ENCODE measurements at places on chromosomes 4 and X.
A peak's percentile ranks its signal among the peaks of the same experiment; 100 is the strongest.

GRCh38 chr4:55820279-55820678, 689 bp downstream of the EXOC1L start:
- no peak for DNase-seq

DNA sequence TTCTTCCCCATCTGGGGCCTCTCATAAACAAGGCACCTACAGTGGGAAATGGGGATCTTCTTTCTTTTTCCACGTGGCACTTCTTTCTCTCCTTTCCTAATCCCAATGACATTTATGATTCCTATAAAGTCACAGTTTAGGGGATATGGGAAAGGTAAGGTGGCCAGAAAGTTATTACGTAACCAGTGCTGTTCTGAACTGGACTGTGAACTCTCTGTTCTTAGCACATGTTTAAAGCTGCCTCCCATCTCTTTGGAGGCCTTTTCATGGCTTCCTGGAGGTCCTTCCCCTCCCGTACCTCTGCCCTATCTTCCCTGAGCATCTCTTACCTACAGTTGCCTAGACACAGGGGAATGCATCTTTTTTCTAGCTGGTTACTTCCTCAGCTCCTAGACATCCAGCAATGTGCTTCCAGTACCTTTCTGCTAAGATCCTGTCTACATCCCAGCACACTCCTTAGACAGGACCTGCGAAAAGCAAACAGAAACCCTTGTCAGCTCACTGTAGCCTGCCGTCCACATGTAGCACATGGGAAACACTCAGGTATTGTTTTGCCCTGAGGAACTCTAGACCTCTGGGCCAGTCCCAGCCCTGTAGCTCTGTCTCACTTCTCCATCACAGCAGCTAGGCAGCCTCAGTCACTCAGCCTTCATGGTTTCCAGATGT, 195.4 kb downstream of the NWD2 start:
- no peak for DNase-seq

GRCh38 chr4:115119804-115120352, 6.5 kb upstream of the NDST4 start:
- DNase-seq = peak; percentile 35

DNA sequence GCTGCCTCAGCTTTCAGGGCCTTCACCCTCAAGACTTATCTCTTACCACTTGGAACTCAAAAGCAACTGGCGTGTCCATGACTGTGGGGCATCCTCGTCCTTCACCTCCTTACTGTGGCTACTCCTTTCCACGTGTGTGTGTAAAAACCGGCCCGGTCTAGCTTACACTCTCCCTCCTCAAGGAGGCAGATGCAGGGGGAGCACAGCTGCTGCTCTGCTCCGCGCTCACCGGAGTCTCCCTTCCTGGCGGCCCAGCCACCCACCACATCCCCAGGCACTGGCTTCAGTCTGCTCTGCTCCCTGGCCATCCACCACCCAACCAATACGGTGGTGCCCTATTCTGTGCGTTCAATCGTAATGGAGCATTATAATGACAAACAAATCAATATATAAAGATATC, 8.3 kb downstream of the RNF212 start:
- no peak for DNase-seq

DNA sequence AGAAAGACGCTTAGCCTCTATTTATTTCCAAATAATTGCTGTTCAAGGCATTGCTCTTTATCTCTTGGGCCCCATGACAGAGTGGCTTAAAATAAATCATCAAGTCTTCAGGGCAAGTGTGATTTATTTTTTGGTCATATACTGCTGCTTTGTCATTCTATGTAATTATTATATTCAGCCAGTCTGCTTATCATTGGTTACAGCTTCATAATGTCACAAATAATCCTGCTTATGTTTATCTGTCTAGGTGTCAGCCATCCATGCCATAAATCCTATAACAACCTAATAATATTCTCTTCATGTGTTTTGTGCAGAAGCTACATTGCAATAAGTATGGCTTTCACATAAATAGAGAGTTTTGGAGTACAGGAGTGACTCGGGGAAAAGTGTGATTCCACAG, 41.0 kb downstream of the HHIP start:
- DNase-seq = no peak

DNA sequence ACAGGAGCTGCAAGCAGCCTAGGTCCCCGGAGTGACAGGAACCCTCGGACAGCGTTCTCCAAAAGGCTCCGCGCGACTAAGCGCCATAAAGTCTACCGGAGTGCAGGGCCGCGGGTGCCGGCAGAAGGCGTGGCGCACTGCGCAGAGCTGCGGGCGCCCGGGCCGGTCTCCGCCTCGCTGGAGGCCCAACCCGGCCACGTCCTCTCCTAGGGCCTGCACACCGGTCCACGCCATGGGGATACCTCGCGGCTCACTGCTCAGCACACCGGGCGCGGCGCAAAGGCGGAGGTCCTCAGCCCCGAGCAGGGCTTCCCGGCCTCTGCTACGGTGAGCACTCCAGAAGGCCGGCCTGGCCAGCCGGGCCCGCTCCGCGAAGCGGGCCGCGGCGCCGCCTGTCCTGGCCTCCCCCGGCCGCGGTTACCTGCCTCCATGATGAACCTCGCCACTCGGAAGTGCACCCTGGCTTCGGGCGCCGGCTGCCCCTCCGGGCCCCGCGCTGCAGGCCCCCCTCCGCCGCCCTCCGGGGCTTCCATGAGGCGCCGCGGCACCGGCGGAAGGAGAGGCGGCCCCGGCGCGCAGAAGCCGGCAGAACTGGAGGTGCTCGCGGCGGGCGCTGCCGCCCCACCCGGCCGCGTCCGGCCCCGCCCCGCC, at the start of gene CCNQ:
Gene CCNQ, minus strand, starts transcription at position 599 of the 651 bp plus-strand sequence. Its CDS starts 66 bp downstream, at position 533.
- peak; percentile 39 for DNase-seq

DNA sequence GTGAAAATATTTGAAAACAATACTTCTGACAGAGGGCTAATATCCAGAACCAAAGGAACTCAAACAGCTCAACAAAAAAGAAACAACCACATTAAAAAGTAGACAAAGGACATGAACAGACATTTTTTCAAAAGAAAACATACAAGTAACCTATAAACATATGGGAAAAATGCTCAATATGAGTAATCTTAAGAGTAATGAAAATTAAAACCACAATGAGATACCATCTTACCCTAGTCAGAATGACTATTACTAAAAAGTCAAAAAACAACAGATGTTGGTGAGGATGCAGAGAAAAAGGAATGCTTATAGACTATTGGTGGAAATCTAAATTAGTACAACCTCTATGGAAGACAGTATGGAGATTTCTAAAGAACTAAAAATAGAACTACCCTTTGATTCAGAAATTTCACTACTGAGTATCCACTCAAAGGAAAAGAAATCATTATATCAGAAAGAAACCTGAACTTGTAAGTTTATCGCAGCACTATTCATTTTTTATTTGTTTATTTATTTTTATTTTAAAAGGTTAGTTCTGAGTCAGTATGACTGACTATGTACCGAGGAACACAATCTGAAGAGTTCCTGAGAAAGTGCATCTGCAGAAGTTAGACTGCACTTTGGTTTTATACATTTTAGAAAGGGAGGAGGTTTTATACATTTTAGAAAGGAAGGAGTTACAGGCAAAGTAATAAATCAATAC, 231.3 kb downstream of the INPP4B start:
- DNase-seq = no peak

- peak; percentile 31 for DNase-seq
These were observed 14.7 kb downstream of the GRPR start for GRCh38 chrX:16138108-16138427.

- no peak for DNase-seq
These were observed 341.9 kb downstream of the GPM6A start for GRCh38 chr4:175470131-175470530.

DNA sequence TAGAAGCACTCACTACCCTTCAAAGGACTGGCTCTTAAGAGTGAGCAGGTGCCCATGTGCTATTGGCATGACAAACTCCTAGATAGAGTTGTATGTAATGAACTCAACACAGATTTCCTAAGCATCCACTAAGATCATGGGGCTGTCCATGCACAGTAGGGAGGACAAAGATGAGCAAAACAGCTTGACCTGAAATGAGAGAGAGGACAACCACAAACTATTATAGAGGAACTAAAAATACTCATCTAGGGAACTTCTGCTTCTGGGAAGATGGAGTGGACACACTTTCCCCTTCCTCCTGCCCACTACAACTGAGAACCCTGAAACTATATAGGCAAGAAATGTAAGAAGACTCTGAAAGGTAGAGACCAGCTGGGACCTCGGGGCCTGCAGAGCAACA, 20.8 kb upstream of the TMEM128 start:
- DNase-seq = no peak

DNA sequence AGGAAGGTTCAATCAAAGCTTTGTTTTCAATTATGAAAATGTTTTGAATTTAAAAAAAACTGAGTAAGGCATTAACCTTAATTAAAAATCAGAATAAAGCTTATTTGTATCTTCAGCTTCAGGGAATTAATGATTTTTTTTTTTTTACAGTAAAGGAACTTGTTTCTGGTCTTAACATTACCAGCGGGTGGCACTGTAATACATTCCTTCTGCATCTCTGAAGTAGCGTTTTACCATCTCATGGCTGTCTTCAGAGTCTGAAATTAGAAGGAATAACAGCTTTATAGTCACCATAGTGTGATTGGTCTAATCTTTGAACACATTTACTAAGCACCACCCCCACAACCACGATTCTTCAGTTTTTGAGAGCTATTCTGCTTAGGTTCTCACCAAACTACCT, 102.6 kb downstream of the IL1RAPL2 start:
- DNase-seq = peak; percentile 5

GRCh38 chrX:9708923-9709553, 56.6 kb downstream of the GPR143 start:
- peak; percentile 78 for DNase-seq

DNA sequence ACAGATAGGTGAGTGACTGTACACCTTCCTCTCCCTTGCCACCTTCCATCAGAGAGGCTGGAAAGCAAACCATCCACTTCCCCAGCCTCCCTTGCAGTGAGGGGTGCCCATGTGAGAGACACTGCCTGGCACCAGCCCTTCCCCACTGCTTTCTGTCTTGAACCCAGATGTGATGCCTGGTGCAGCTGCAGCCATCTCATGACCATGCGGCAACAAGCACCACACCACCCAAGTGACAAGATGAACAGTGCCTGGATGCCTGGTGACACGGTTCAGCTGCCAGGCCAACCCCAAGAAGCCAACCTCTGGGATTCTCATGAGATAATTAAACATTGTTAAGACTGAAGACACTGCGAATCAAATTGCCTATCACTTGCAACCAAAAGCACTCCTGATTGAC, 31.4 kb downstream of the OTOP1 start:
- no peak for DNase-seq

DNA sequence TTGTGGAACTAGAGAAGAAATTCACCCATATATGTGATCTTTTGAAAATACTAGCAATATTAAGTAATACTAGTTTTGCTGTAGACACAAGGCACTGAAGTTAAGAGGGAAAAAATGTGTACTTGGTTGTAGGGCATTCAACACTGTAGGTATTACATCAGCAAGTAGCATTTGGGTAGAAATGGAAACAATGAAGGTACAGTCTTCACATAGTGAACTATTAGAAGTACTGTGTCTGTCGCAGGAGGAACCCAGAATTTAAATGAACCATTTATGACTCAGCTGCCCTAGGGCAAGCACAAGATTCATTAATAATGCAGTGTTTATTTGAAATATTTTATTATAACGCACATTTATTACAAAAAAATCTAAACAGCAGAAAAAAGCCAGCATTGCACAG, 572.7 kb upstream of the TENM3 start:
- DNase-seq = no peak

- DNase-seq = peak; percentile 16
These were observed 149.1 kb upstream of the PCDH10 start for GRCh38 chr4:133000012-133000411.

GRCh38 chrX:118726887-118727685, at the start of gene IL13RA1:
IL13RA1 (plus strand) TSS chrX:118727606; CDS start chrX:118727639, 33 bp downstream.
- DNase-seq = no peak

DNA sequence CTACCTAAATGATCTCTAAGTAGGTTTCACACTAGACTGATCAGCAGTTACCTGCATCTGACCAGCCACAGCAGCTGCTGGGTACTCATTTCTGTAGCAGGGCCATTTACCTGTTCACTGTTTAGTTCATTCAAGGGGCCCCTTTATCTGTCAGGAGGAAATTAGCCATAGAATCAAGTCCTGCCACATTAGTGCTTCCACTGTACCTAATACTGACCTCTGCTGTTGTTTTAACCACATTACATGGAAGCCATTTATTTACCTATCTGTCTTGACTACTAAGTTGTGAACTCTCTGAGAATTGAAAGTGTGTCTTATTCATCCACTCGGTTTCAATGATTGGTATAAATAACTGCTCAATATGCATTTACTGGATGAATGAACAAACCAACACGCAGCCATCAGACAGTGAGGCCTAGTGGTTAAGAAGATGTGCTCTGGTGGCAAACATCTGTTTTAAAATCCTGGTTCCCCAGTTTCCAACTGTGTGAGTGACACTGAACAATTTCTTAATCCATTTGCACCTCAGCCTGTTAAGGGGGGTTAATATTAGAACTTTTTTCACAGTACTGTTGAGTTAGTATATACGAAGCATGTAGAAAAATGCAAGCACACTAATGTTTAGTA, 30.0 kb upstream of the ANXA5 start:
- peak; percentile 76 for DNase-seq

DNA sequence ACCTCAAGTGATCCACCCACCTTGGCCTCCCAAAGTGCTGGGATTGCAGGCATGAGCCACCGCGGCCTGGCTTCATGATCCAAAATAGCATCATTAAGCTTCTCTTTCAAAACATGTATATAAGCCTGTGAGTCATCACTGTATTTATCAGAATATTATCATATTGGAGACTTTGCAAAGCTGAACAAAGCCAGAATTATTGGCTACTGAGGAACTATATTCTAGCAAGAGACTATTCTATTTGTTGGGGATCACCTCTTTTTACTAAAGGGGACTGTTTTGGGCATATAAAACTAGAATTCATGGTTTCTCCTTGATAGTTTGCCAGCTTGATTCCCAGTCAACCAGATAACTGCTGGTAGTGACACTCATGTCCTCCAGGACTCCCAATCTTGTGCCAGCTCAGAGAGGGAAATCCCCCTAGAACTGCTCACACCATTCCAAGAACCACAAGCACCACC, 40.1 kb downstream of the TET2 start:
- DNase-seq = no peak

DNA sequence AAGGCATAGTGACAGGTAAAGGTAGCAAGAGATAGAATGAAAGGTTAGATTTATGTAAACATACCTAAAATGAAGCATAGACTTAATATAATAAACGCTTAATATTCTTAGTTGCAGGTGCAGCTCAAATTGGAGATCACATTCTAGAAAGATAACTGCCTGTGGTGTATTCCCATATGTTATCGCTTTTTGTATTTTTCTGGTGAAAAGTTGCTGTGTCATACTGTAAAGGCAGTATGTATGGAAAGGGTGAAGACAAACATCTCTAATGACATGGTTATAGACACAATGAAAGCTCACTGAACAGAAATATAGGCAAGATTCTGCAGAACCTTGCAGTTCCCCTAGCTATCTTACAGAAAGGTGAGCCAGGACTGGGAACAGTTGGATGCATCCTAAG, 240.3 kb downstream of the DCLK2 start:
- no peak for DNase-seq
